ENCODE measurements at places on chromosomes 11 and 22.

DNA sequence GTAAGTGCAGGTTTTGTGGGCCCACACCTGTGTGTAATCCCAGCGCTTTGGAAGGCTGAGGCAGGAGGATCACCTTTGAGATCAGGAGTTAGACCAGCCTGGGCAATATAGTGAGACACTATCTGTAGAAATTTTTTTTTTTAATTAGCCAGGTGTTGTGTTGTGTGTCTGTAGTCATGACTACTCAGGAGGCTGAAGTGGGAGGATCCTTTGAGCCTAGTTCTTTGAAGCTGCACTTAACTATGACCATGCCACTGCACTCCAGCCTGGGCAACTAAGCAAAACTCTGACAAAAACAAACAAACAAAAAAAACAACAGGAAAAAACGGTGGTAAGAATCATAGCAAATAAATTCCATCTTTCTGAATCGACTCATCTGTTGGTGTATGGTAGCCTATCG lies 268.6 kb upstream of the PDGFD start:
- DNase-seq, result peak; percentile 11

GRCh38 chr11:75301601-75302345 lies 49.7 kb downstream of the ARRB1 start:
- DNase-seq, result no peak

GRCh38 chr11:101436511-101437142 lies 147.2 kb downstream of the TRPC6 start:
- peak; percentile 70 for DNase-seq

DNA sequence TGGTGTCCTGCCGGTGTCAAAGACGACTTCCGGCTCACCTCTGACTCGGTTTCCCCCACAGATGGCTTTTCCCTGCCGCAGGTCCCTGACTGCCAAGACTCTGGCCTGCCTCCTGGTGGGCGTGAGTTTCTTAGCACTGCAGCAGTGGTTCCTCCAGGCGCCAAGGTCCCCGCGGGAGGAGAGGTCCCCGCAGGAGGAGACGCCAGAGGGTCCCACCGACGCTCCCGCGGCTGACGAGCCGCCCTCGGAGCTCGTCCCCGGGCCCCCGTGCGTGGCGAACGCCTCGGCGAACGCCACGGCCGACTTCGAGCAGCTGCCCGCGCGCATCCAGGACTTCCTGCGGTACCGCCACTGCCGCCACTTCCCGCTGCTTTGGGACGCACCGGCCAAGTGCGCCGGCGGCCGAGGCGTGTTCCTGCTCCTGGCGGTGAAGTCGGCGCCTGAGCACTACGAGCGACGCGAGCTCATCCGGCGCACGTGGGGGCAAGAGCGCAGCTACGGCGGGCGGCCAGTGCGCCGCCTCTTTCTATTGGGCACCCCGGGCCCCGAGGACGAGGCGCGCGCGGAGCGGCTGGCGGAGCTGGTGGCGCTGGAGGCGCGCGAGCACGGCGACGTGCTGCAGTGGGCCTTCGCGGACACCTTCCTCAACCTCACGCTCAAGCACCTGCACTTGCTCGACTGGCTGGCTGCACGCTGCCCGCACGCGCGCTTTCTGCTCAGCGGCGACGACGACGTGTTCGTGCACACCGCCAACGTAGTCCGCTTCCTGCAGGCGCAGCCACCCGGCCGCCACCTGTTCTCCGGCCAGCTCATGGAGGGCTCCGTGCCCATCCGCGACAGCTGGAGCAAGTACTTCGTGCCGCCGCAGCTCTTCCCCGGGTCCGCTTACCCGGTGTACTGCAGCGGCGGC lies 5.5 kb downstream of the B3GNT6 start:
- peak; percentile 42 for DNase-seq

- no peak for DNase-seq
These were observed 221.2 kb downstream of the MN1 start for GRCh38 chr22:27580311-27580897.

Measured in epithelial cell of esophagus (primary cell).